ENCODE measurements at places on chromosomes 6 and 20.

GRCh38 chr6:30511169-30511546 lies 21.8 kb downstream of the HLA-E start:
- no peak for DNase-seq

DNA sequence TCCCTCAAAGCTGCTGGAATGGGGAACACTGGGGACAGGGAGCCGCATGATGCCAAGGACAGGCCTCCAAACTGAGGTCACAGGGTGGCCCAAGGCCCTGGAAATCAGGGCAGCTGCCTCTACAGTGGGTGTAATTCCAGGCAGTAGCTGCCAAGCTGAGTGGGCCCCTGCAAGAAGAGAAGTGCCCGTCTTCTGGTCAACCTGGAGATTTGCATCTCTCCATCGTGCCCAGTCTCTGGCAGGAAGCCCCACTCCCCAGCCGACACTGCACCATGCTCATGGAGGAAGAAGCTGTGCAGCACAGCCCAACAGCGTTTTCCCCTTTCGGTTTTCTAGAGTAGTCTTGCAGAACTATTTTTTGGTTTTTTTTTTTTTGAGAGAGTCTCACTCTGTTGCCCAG lies 2.2 kb upstream of the FAM209A start:
- no peak for DNase-seq

DNA sequence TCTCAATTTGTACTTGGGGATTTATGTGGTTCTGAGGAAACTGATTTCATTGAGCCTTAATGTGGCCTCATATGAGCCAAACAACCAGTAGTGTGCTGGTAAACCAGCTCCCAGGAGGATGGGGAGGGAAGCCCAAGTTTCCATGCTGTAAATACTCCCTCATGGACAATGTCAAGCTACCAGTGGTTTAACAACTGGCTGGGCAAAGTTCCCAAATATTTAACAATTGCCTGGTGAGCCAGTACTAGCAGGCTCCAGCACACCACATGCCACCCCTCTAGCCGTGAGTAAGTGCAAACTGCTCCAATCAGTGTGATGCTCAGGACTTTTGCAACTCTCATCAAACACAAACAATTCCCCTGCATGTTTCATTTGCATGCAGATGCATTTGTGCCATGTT lies 19.2 kb upstream of the CDKN1A start:
- DNase-seq, result no peak

DNA sequence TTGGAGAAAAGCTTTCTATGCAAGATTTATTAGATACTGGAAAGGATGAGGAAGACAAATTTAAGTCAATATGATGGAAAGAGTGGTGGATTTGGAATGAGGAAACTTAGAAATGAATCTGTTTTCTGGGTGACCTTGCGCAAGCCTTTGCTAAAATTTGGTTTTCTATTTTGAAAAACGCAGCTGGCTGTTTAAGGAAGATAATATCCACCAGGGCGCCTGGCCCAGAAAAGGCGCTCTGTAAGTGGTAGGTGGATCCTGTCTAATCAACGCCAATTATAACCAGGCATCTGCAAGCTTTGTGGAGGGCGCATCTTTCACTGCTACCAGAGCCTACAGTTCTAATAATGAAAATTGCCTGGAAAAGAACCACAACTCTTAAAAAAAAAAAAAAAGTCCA lies 398 bp upstream of the SPATS1 start:
- DNase-seq, result no peak

GRCh38 chr6:166112580-166112979 lies 55.1 kb downstream of the TBXT start:
- peak; percentile 90 for DNase-seq

DNA sequence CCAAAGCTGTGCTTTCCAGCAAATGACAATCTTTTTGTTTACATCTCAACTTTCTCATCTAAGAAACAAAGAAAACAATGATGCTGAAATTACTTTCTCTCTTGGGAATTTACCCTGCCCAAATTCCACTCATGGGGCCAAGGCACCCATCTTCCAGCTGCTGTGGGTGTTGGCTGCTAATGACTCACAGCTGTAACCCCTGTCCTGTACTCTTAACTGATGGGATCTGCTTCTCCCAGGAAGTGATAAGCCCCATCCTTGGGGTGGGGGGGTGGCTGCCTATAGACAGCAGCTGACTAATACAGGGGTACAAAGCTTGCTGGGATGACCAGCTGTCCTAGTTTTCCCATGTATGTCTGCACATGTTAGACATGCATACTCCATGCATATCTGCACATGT lies 938.6 kb downstream of the C6orf118 start:
- DNase-seq, result no peak

DNA sequence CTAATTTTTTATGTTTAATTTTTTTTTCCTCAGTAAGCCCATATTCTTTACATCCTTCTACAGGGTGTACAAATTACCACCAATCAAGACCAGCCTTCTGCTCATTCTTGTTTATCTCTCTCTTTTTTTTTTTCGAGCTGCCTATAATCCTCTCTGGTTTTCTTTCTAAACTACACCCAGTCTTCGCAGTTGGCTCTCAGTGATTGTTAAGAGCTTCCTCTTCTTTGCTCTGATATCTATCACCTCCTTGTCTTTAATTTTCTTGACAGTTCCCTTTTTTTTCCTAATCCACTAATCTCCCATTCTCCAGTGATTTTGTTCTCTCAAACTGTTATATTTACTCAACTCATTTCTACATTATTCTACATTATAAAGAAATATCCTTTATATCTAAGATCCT lies 38.5 kb upstream of the PTPRK start:
- DNase-seq, result no peak

DNA sequence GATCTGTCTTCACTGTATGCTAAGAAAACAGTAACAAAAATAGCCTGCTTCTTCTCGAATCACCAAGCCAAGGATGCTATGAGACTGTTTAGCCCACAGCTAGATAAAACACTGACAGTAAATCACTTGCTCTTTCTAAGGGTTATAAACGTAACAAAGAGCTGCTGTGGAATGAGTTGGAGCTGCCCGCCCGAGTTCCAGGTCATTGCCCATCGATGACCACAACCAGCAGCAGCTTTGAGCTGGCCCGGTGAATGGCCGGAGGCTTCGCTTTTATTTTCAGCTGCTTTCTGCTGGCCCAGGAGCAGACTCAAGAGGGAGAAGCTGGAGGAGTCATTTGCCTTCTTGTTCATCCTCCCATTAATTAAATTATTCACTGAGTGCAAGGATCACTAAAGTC lies 82.2 kb upstream of the CDH4 start:
- DNase-seq, result peak; percentile 71

- DNase-seq, result no peak
Measured at GRCh38 chr6:168129292-168130167, 50.5 kb upstream of the FRMD1 start.

DNA sequence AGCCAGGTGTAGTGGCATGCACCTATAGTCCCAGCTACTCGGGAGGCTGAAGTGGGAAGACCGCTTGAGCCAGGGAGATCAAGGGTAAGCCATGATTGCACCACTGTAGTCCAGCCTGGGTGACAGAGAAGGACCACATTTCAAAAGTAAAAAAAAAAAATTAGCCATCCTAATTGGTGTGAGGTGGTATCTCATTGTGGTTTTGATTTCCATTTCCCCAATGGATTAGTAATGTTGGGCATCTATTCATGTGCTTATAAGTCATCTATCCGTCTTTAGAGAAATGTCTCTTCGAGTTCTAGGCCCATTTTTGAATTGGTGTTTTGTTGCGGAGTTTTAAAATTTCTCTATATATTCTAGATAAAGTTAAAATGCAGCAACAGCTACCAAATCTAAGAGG lies 21.7 kb downstream of the ABHD12 start:
- no peak for DNase-seq

DNA sequence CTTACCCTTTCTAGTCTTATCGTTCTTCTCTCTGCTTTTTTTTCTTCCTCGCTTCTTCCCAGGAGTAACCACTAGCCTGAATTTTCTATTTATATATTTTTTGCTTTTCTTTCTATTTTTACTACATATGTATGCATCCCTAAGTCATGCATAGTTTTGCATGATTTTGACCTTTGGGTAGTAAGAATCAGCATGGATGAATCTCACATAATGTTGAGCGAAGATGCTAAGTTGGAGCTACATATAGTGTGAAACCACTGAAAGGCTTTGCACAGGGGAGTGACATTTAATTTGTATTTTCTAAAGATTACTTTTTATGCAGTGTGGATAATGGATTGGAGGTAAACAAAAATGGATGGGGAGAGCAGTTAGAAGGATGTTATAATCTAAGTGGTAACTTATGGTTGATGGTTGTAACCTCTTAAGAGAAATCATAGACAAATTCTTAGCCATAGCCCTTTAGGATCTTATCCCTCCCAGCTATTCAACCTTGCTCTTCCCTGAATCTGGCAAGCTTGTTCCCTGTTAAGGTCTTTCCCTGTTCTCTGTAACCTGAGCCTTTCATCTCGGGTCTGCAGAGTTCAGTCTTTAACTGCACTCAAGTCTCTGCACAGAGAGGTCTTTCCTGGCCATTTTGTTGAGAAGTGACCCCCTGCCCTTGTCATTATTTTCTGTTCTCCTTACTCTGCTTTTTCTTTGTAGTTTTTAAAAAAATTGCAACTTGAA lies 18.0 kb downstream of the PEX7 start:
- no peak for DNase-seq

GRCh38 chr6:159494586-159494972 lies 198.5 kb downstream of the SOD2 start:
- DNase-seq, result no peak

DNA sequence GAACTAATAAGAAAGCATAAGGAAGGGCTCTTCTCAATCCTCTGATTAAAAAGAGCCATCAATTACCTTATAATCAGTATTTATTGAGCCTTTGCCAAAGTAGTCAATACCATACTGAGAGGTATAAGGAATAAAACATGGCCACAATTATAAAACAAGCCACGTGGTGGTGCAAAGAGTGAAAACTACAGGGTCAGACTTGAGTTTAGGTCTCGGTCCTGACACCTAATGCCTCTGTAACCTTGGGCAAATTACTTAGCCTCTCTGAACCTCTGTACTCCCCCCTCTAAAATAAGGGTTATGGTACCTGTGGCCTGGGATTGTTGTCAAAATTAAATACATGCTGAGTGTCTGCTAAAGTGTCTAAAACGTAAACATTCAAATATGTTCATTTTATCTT lies 11.8 kb downstream of the TRIM10 start:
- DNase-seq, result no peak

- DNase-seq, result no peak
Measured at GRCh38 chr6:106973836-106974335, 643 bp downstream of the CD24 start.

- no peak for DNase-seq
Measured at GRCh38 chr6:130525408-130525807, 159.6 kb downstream of the TMEM200A start.

DNA sequence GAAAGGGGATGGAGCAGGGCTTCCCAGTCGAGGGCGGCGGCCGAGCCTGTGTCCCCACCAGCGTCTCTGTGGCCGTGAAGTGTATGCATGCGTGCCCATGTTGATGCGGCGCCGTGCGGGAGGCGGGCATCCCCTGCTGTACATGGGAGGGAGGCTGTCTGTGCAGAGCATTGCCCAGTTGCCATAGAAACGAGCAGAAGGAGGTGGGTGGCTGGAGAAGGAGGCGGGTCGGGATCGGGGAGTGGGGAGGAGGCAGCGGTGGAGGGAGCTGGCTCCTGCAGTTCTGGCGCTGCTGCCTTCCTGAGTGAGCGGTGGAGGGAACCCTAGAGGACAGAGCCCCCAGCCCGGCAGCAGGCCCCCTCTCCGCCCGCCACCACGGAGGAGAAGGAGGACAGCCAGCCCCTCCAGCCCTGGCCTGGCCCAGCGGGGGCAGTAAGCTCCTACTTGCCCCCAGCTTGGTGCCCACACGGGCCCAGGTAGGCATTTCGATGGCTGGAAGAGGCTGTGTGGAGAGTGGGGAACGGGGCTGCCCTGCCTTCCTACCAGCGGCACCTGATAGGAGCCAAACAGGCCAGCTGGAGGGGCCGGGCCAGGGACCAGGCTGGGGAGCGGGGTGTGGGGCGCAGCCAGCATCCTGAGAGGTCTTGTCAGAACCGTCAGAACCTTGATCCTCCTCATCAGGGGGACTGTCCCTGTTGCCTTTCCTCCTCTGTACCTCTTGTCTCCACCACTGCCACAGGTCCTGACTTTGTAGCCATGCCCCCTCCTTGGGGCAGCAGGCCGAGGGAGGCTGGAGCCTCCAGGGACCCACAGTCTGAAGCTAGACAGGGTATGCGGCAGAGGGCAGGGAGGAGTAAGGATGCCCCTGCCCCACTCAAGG lies 41.3 kb downstream of the SPDEF start:
- no peak for DNase-seq

- no peak for DNase-seq
Measured at GRCh38 chr6:568954-569523, 87.9 kb downstream of the HUS1B start.

DNA sequence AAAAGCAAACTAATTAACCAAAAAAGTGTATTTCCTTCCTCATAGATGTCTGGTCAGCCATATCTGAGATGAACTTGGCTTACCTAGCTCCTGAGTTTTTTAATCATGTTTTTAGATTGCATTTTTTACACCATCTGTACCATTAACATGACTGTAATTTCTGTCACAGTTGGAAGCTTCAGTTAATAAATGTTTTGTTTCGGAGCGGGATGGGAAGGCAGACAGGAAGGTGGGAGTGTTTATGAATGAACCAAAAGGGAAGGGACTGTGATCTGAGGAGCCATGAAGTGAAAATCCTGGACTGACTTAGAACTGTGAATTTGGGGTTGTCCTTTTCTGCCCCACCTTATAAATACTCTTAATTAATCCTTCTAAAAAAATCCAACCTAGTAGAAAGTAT lies 445.6 kb upstream of the SOX4 start:
- no peak for DNase-seq

- no peak for DNase-seq
Measured at GRCh38 chr6:36758516-36759147, 61.0 kb downstream of the RAB44 start.

DNA sequence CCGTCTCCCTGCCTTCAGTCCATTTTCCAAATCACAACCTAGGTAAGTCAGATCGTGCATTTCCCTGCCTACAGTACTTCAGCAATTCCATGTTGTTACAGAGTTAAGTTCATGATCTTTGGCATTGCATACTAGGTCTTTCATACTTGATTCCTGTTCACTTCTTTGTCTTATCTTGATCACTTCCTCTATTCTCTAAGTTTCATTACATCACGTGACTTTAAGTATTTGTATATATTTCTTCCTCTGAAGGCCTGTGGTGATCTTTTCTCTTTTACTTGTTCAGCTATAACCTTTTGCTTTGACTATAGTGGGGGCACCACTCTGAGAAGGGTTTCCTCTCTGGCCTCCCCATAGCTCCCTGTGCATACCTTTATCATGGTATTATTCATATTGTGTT lies 100.2 kb downstream of the TRMT11 start:
- DNase-seq, result no peak

- DNase-seq, result no peak
Measured at GRCh38 chr6:159221486-159222170, 52.4 kb downstream of the FNDC1 start.

Measured in RCC 7860 (cell line).